ENCODE measurements at places on chromosomes 4 and X. TPM values are rescaled to one million over a fixed set of nuclear protein-coding genes. Genes with fewer than 3 reads are reported as not detected.

Gene L1CAM
- total RNA-seq = 4.3 TPM

Gene DRD5
- total RNA-seq = 0.47 TPM

Gene UGT2B7
- total RNA-seq = not detected

Gene CACNA1F
- 0.03 TPM for total RNA-seq

Gene SCD5
- total RNA-seq = 9.1 TPM

Gene OPHN1
- 3.1 TPM for total RNA-seq

Gene KIT
- 3.4 TPM for total RNA-seq

Gene PASD1
- not detected for total RNA-seq

Gene SPANXD
- not detected for total RNA-seq

Gene TBC1D1
- 116 TPM for total RNA-seq

Gene RAB41
- total RNA-seq = not detected
